ENCODE measurements at places on chromosomes 4 and X. TPM values are rescaled to one million over a fixed set of nuclear protein-coding genes. Genes with fewer than 3 reads are reported as not detected.

DNA sequence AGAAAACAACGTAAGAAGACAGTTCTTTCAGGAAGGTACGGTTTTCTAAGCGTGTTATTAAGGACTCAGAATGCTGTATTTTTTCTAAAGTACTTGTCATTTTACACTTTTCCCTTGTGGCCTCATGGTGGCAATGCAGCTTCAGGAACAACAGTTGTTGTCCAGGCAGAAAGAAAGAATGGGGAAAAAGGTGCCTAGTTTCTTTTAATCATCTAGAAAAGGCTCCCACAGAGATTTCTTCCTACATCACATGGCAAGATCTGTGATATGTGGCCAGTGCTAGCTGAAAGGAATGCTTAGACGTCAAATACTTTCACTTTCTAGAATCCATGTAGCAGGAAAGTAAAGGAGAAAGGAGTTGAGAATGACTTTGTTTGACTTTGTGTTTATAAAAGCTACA, 49.0 kb upstream of the TRAM1L1 start:
- DNase-seq, result no peak

Gene TRIM61
- 0.15 TPM for total RNA-seq

Gene ZAR1
- not detected for total RNA-seq

Gene NEXMIF
- total RNA-seq, result 1.5 TPM

- no peak for DNase-seq
Observed at GRCh38 chr4:95693594-95693993, 144.8 kb upstream of the UNC5C start.

DNA sequence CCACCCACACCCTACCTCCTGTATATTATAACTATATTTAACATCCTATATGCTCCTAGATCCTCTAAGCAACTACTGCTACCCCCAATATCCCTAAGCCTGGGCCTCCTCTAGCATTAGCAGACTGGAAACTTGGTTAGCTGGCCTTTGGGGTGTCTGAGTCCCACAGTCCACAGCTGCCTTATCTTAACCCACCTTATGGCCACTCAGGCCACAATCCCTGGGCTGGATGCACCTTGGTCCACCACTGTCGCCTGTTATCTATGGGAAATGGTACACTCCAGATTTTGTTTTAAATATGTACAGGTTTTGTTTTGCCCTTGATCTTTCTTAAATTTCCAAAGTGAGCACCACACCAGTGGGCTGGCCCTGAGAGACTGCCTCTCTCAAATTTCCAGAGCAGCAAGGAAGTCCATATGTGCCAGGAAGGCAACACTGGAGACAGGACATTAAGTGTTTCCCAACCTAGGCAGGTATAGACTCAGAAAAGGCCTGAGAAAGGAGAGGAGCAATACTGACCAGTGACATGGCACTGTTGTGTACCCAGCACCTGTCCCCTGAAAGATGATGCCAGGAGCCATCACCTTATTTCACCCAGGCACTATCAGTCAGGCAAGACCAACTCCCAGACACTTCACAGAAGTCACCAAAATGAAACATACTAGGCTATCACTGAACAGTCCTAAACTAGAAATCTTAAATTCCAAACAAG, 921 bp downstream of the PFKFB1 start:
- DNase-seq, result no peak

DNA sequence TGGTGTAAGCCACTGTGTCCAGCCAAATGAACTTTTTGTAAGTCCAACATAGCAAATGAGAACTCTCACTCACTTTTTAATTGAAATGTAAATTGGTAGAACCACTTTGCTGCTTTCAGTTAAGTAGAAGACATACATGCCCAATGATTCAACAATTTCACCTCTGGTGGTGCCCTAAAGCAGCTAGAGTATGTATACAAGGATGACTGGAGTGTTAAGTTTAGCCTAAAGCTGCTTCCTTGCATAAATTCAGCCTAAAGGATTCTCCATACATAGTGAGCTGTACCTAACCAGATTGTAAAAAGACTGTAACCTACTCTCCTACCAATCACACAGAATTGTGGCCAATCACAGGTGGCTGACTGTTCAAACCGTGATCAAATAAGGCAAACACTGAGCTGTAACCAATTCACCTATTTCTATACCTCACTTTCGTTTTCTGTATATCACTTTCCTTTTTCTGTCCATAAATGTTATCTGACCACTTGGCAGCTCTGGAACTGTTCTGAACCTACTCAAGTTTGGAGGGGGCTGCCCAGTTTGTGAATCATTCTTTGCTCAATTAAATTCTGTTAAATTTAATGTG, 39.9 kb downstream of the PDS5A start:
- no peak for DNase-seq

GRCh38 chr4:94076498-94076897, 131.2 kb upstream of the SMARCAD1 start:
- DNase-seq, result no peak
